ENCODE measurements at places on chromosomes 4 and X. TPM values are rescaled to one million over a fixed set of nuclear protein-coding genes. Genes with fewer than 3 reads are reported as not detected.

DNA sequence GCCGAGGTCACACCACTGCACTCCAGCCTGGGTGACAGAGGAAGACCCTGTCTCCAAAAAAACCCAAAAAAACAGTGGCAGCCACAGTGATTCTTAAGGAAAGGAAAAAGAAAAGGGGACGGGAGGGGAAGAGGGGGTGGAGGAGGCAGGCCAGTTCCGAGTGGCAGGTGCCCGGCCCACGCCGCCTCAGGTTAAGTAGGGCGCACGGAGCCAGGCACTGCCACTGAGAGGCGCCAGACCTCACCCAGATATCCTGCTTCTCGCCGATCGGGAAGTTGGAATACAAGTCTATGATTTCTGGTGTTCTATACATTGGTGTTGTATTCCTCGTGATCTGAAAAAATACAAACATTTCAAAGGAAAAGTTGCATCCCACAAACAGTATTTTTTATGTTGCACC, 35.9 kb downstream of the GAK start:
- no peak for DNase-seq

- no peak for DNase-seq
Measured at GRCh38 chr4:150816491-150816890, 198.6 kb downstream of the LRBA start.

DNA sequence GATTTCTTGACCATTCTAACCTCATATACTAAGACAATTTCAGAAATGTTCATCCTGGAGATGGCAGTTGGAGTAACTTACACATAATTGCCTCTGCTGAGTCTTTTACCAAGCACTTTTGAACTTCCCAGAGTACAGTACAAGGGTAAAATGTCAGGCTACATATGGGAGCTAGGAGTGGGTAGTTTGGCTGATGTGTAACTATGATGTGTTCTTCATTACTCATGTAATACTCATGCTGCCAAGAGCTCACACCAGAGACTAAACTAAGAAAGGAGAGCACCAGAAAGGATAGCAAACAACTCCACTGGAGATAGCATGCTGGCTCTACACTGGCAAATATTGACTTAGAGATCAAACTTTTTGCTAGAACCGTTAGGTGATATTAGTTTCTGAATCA, 194.0 kb downstream of the PDGFRA start:
- DNase-seq: no peak

DNA sequence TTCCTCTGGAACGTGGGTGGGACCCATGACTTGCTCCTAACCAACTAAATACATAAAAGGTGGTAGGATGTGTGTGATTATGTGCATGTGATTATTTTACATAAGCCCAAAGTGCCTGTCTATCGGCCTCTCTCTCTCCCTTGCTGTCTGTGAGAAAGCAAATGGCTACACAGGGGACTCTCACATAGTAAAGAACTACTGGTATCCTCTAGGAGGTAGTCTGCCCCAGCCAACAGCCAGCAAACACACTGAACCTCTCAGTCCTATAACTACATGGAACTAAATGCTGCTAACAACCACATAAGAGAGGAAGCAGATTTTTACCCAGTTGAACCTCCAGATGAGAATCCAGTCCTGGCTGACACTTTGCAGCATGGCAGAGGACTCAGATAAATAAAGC, 1249.4 kb downstream of the ADGRL3 start:
- no peak for DNase-seq

- DNase-seq: no peak
Measured at GRCh38 chrX:2513121-2513664, 12.4 kb upstream of the DHRSX start.

- DNase-seq: no peak
Measured at GRCh38 chr4:96164814-96165351, 325.0 kb downstream of the PDHA2 start.

- DNase-seq: no peak
Measured at GRCh38 chr4:47002580-47002979, 9.2 kb upstream of the GABRA4 start.

DNA sequence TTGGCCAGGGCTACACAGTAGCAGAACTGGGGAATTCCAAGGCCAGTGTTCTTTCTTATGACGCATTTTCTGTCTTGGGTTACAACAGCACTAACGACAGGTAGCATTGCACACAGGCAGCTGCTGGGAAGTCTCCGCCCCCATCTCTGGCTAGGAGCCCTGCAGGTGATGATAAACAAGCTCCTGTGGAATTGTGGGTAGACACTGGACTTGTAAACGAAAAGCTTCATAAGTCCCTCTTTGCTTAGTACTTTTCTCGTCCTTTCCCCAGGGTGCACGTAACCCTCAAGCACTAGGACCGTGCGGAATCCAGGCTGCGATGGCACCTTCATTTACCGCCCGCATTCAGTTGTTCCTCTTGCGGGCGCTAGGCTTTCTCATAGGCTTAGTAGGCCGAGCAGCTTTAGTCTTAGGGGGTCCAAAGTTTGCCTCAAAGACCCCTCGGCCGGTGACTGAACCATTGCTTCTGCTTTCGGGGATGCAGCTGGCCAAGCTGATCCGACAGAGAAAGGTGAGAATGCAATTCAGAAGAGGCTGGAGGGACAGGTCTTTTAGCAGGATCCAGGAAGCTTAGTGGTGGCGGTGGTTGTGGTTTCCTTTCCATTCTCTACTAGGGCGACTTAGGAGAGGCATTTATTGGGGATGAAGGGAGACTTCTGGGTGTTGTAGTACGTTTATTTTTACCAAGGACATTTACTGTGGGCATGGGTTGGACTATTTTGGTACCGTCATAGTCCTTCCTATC, at the start of gene FAAH2:
TSS of gene FAAH2 (plus strand) at position 200 of the 745 bp plus-strand sequence. CDS start at position 320, 120 bp downstream.
- DNase-seq: no peak

DNA sequence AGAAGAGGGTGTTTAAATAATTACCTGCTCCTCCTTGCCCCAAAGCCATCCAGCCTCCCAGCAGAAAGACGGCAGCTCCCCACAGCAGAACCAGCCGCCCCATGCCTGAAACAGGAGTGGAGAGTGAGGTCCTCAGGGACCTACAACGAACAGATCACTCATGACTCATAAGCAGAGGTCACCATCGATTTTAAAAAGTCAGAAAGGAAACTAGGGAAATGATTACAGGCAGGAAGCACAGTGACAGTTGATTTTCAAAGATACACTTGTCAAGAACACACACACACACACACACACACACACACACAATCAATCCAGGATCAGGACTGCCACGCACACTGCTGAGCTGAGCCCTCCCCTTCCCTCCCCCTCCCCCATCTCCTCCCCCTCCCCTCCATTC, at the start of gene CRLF2:
TSS of gene CRLF2 (minus strand) at position 118 of the 400 bp plus-strand sequence. CDS start at position 103, 15 bp downstream.
- no peak for DNase-seq

GRCh38 chr4:141684785-141685184, 48.4 kb downstream of the IL15 start:
- no peak for DNase-seq

DNA sequence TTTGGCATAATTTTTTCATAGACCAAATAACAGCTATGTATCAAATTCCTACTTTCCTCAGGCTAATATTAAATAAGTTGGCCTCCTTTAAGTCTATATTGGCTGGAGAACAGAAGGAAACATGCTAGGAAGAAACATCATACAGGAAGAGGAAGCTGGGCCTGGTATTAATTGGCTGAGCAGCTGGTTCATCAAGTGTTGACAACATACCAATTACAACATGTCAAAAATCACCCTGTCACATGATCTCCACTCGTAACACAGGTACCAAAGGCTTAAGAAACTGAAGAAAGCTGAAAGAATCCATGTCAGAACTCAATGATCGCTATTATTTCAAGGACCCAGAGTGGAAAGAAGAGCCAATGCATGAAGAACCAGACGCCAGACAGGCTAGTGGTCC, 10.5 kb downstream of the WDFY3 start:
- no peak for DNase-seq

GRCh38 chr4:1290165-1290977, 680 bp downstream of the MAEA start:
- no peak for DNase-seq

Gene CYBB
- polyA plus RNA-seq: not detected

Gene ARL9
- not detected for polyA plus RNA-seq

Gene ALPK1
- 4.5 TPM for polyA plus RNA-seq

Gene RWDD4
- polyA plus RNA-seq: 7.7 TPM

Gene HELT
- polyA plus RNA-seq: not detected

Gene HSD17B13
- 0.13 TPM for polyA plus RNA-seq
